ENCODE measurements at places on chromosomes 2 and 18.

DNA sequence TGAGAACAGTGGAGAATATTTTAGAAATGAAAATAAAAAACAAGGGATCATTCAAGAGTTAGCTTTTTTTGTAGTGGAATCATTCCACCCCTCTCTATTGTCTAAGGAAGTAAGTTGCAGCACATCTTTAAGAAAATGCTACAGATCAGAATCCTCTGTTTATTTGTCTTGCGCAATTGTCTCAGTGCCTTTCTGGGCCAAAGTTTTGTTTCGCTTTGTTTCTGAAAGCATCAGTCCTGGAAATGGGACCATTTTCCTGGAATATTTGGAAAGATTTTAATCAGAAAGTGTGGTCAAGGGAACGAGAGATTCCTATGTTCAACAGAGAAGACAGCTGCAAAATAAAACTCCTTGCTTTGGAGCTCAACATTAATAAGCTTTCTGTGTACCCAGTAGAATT is 74.0 kb downstream of the NRXN1 start:
- DNase-seq, result no peak

GRCh38 chr18:75304678-75305557 is 94.3 kb downstream of the TSHZ1 start:
- no peak for DNase-seq

- DNase-seq, result no peak
Observed at GRCh38 chr2:143357966-143358365, 228.7 kb downstream of the ARHGAP15 start.

DNA sequence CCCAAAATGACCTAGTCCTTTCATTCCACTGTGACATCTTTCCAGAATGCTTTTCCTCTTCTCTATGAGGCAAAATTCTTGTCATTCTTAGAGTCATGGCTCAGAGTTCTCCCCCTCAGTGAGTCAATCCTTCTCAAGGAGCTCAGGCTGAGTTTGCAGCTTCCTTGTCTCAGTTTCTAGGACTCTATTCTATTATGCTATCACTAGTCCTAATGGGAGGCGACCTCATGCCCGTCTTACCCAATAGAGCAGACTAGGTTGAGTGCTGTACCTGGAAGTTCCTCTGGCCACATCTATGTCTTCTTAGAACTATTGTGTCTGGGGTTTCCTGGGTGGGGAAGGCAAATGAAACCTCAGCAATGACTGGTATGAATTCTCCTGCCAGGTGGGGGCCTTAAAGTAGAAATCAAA is 51.5 kb downstream of the HAUS1 start:
- DNase-seq, result no peak

GRCh38 chr18:36693931-36694620 is 134.7 kb downstream of the TPGS2 start:
- peak; percentile 94 for DNase-seq

GRCh38 chr18:10410472-10411308 is 43.7 kb upstream of the APCDD1 start:
- DNase-seq, result no peak

- DNase-seq, result no peak
Observed at GRCh38 chr2:235113854-235114253, 162.0 kb downstream of the SH3BP4 start.

- DNase-seq, result no peak
Observed at GRCh38 chr2:121076885-121077549, 208.0 kb downstream of the TFCP2L1 start.

- no peak for DNase-seq
Observed at GRCh38 chr18:62880673-62881364, 165.5 kb downstream of the PHLPP1 start.

DNA sequence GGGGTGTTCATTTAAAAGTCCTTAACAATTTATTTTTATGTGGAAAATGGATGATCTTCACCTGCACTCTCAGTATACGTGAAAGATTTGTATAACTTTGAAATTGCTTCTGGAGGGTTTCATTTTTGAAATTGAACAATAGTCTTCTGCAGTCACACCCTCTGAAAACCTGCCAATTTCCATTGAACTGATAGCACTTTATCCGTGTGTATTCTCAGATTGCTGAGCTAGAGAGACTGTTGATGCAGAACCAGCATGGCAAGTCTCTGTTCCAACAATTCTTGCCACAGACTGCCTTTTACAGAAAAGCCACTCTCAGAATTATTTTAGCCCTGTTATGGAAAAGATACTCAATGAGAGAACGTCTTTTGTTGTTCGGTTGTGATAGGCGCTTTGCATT is 6.6 kb upstream of the GULP1 start:
- DNase-seq, result no peak

DNA sequence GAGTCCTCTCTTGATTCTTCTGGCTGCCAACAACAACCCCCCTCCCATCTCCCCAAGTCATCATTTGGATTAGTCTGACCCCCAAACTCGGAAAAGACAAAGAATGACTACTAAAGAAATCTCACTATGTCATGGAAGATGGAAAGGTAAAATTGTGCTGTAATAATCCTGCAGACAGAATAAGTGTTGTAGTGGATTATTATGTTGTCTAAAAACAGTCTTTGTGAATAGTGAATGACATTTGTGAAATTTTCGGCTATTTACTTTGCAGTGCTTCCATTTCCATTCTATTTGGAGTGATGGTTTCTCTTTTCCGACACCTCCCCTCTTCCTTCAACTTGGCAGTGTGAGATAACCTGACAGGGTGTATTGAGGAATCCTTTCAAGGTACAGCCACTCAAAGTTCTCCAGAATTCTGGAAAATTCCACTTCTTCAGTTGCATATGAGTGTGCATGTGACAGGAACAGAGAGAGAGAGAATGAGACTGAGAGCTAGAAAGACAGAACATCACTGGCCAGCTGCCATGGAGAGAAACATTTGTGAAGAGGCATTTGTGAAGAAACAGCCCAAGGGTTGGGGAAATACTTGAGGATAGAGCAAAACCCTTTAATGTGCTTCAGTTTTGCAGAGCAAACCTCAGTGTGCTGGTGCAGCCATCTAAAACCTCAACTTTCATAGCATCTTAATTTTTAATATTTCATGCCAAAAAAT is 141.9 kb upstream of the DLX2 start:
- DNase-seq, result no peak

- DNase-seq, result no peak
Observed at GRCh38 chr2:74425523-74425922, 4.0 kb downstream of the WDR54 start.

DNA sequence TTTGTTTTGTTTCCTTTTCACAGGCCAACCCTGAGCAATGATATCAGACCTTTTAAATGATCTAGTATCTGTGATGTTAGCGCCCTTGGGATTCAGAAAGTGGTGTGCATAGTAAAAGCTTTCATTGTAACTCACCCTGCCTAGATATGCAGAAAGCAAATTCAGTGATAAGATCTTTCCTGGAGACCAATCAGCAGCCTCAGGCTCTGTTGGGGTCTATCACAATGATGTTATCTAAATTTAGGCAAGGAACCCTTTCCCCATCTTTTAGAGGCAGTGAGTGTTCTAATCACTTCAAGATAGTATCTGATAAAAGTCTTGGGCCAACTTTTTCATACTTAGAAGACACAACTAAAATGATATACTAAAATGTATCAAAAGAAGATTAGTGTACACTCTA is 23.6 kb upstream of the PNO1 start:
- no peak for DNase-seq

DNA sequence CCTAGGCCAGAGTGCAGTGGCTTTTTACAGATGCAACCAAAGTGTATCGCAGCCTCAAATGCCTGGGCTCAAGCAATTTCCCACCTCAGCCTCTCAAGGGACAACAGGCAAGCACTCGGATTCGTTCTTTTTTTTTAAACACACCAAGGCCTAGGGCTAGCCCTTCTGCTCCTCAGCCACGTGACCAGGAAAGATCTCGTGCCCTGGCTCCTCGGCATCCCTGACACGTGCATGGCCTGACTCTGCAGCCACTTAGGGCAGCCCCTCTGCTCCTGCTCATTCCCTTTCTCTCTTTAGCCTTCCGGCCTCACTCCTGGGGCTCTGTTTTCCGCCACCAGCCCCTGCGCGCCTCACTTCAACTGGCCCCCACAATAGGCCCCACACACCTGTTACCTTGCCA is 18.4 kb downstream of the FAM178B start:
- DNase-seq, result no peak

DNA sequence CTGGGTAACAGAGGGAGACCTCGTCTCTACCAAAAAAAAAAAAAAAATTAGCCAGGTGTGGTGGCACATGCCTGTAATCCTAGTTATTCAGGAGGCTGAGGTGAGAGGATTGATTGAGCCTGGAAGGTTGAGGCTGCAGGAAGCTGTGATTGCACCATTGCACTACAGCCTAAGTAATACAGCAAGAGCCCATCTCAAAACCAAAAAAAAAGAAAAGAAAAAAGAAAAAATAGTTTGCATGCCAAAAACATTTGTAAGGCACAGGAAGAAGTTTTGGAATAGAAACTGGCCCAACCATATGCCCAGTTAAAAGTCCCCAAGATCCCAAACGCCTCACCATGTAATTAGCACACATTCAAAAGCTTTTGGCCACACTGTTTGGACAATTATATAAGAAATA is 13.4 kb upstream of the ACOXL start:
- no peak for DNase-seq

- no peak for DNase-seq
Observed at GRCh38 chr2:48268671-48269070, 261.3 kb upstream of the STON1 start.

- no peak for DNase-seq
Observed at GRCh38 chr2:241798081-241798630, 10.8 kb upstream of the NEU4 start.

DNA sequence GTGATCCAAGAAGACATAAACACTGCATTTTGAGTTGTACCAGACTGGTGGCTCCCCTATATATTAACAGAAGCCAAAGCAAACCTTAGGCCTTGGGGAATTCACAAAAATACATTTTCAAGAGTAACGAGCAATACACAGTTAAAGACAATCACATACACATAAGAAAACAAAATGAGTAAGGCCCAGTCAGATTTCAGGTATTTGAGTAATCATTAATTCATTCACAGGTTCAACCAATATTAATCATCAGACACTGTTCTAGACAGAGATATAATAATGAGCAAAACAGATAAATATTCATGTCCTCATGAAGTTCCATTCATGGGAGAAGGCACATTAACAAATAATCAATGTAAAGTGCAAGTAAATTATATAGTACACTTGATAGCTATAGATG is 9.6 kb downstream of the STPG4 start:
- no peak for DNase-seq

GRCh38 chr18:74766251-74766650 is 168.6 kb downstream of the ZNF407 start:
- no peak for DNase-seq

- no peak for DNase-seq
Observed at GRCh38 chr2:241958818-241959545, 89.5 kb downstream of the RTP5 start.
